ENCODE measurements at places on chromosomes 6 and 20.

DNA sequence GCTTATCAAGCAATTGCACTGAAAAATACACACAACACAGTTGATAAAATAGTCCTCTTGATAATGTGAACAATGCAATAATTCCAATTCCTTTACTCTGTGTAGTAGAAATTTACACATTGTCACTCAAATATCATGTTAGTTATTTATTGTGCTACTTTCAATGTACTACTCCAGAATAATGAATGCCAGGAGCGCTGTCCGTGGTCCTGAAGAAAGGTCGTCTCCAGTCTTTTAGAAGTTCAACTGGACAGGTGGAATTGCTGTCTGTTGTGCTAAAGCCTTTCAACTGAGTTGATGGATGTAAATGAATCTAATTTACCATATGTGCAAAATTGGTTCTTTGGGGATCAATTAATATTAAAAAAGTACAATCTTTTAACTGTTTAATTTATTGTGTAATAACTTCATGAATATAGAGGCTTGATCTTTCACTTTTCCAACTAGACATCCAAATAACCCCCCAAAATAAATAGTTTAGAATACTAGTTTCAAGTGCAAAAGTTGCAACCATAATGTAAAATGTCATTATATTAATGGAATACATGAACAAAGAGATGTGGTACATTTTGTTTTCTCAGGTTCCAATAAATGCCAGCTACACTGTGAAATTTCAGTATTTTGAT is 3.2 kb downstream of the GRIK2 start:
- DNase-seq: no peak

DNA sequence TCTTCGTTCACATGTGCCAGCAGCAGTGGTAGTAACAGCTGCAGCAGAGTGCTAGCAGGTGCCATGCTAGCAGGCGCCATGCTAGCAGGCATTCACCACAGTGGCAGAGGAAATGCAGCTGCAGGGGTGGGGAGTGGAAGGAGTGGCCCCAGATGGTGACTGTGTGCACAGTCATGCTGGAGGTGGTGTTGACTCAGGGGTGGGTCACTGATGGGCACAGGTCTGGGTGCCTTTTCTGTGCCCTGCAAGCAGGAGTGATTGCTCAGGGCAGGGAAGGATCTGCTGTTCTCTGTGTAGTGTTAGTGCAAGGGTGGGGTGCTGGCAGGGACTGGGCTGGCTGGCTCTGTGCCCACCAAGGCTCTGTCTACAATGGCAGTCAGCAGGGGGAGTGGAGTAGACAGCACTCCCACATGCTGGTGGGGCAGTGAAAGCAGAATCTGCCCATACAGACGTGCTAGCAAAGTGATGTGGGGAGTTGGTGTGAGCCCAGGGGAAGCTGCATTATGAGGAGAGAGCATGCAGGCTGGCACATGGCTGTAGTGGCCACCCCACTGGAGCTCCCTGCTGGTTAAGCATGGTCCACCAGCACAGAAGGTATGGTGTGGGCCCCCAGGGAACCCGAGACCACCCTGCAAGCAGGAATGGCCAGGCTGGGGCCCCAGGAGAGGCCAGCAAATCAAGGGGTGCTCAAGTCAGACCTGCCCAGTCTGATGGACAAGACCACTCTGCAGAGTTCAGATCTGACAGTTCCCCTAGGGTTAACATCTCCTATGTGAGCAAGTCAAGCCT is 11.4 kb upstream of the TSPYL4 start:
- no peak for DNase-seq

DNA sequence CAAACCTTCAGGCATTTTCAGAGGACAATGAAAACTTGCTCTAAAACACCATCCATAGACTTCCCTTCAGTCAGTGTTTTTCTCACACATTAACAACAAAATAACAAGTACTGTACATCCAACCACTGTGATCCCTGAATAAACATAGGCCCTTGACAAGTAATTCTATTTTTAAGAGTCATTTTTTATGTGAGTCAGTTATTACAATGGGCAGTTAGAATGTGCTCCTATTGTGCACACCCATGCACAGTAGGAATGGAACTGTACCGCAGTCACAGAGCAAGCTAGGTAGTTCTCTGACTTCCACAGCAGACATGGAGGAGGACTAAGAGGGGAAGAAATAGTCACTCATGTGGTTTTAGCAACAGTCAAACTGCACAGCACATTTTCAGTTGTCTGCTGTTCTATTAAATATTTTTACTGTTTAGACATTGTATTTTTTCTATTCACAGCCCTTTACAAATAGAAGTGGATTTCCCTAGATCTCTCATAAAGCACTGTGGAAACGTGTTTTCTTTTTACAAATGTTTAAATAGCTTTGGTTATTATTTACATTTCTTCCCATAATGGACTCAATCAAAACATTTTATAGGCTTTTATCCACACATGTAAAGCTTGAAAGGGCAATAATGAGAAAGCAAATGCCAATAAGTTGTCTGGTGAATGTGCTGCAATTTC is 100.4 kb downstream of the JAG1 start:
- no peak for DNase-seq

DNA sequence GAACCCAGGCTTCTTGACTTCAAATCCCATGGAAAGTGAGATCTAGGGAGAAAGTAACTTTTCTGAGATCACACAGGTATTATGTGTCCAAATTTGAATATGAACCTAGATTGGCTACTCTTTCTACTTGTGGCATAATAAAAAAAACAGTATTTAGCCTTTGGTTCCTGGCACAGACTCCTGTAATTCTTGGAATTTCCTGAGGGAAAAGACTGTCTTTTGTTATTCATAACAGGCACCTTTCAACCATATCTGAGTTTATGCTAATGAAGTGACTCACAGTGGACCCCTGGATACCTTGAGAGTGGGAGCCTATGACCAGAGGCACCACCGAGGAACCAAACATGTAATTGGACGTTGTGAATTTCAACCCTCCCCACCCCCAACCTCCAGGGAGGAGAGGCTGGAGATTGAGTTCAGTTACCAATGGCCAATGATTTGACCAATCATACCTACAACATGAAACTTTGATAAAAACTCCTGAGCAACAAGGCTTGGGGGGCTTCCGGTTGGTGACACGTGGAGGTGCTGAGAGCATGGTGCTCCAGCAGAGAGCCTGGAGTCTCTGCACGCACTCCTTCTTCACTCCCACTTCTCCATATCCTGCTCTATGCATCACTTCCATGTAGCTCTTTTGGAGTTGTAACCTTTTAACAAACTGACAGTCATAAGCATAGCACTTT is 48.8 kb downstream of the LAMA4 start:
- no peak for DNase-seq

Measured in T-cell (primary cell).